Stimulated activated CD4-positive, alpha-beta T cell treated with anti-CD3 and anti-CD28 coated beads, Interleukin-1b, Interleukin-23, amount 100 ng/mL, for 4 hours (primary cell): ENCODE measurements at places on chromosomes 3 and 15.

DNA sequence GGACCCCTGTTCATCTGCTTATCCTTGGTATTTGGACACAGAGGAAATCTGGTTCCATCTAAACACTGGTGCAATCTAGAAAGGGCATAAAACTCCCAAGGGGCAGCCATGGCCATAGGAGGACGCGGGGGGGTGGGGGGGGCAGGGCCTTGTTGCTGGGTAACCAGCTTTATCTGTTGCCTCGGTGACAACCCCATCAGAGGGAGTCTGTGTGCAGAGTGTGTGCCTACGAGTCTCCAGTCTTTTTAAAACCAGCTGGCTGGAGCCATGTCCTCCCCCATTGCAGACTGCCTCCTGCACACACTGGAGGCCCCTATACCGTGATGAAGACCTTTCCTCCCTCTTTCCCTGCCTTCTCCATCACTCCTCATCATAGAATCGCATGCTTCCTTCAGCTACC is 26.4 kb upstream of the CORO2B start:
- no peak for DNase-seq

DNA sequence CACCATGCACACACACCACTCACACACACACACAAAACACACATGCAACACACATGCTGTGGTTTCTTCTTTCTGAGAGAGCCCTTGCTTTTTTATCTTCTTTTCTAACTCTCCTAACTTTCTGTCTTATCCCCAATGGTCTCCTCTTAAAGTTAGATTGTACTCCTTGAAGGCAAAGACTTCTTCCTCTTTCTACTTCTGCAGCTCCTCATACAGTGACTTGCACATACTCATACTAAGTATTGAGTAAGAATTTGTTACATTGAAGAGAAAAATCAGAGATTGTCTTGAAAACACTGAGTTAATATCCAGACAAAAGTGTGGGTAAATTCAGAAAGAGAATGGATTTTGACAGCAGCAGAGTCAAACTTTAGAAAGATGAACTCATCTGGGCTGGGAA is 64.4 kb downstream of the GTPBP8 start:
- DNase-seq: no peak

- no peak for DNase-seq
Observed at GRCh38 chr3:30350011-30350410, 256.4 kb upstream of the TGFBR2 start.

DNA sequence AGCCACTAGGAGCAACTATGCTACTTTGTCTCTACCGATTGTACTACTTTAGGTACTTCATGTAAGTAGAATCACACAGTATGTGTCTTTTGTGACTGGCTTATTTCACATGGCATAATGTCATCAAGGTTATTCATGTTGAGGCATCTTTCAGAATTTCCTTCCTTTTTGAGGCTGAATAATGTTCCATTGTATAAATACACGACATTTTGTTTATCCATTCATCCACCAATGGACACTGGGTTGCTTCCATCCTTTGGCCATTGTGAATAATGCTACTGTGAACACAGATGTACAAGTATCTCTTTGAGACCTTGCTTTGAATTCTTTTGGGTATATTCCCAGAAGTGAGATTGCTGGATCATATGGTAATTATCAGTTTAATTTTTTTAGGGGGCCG is 29.2 kb downstream of the MYO5A start:
- DNase-seq: no peak

DNA sequence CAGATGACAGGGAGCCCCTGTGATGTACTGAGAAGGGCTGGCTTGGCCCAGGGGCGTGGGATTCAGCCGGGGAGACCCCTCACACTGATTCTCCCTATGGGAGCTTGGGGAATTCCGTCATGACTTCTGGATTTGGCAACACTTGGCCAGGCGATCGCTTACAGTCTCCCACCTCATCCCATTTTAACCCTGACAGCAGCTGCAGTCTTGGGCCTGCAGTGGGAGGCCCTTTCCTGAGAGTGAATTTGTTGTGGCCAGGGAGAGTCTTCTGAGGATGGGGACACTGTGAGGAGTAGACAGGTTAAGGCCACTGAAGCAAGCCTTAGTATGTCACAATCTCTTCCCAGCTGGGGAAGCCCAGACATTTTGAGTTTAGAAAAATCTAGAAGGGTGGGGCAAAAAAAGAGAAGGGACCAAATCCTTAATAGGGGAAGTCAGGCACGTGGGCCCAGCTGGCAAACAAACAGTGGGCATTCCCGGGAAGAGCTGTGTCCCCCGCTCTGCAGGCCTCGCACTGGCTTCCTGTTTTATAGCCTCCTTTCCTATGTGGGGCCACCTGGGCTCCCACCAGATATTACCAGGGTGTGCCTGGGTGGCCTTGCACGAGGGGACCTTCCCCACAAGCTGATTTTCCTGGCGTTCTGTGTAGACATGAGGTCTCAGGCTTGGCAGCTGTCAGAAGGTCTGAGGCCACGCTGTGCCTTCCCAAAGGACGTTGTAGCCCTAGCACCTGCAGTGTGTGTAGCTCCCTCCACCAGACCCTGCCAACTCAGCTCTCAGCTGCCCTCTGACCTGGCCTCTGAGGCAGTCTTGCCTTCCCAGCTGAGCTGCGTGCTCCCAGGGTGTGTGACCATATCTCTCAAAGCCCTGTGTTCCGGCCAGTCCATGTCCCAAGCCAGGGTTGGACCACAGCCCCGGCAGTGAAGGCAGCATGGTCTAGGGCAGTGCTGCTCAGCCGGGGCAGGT is 64.5 kb downstream of the FEM1B start:
- DNase-seq: no peak

GRCh38 chr3:134445636-134446035 is 40.1 kb downstream of the ANAPC13 start:
- no peak for DNase-seq

DNA sequence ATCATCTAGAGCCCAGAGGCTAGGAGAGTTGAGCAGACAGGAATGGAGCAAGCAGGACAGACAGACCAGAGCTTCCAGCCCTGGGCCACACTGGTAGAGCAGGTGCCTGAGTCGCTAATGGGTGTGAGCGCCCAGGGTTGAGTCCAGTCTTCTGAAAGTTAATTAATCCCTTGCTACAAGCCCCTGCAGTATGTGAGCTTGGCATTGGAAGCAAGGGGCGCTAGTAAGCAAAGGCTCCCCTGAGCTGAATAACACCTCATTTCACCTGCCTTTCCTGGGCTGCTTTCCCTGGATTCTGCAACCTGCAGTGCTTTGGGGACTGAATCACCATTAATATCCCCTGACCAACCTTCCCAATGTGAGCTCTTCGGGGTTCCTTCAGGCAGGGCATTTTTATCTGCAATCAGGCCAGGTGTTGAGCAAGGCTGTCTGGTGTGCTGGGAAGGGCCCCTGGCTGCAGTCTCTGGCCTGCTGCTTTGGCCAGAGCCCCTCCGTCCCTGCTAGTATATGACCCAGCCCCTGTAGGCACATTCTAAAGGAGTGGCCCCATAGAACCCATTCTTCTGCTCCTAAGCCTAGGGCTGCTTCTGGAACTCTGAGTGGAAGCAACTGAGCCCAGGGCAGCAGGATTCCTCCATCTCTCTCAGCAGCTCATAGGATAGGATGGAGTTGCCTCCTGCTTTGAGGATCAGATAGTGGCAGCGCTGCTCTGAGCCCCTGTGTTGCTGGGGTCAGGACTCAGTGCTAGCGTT is 45.1 kb upstream of the EPHB1 start:
- no peak for DNase-seq

GRCh38 chr15:75785771-75786574 is 57.3 kb upstream of the UBE2Q2 start:
- DNase-seq: no peak

GRCh38 chr3:53074761-53075742 is 29.2 kb upstream of the SFMBT1 start:
- no peak for DNase-seq

DNA sequence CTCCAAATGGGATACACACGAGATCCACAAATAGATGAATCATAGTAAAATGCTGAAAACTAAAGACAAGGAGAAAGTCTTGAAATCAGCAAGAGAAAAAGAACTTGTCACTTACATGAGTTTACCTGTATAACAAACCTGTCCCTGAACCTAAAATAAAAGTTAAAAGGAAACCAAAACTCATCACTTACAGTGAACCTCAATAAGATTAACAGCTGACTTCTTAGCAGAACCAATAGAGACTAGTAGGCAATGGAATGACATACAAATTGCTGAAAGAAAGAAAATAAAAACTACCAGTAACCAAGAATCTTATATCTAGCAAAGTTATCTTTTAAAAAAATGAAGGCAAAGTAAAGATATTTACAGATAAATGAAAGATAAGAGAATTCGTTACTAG is 27.4 kb downstream of the SEC22A start:
- DNase-seq: no peak

DNA sequence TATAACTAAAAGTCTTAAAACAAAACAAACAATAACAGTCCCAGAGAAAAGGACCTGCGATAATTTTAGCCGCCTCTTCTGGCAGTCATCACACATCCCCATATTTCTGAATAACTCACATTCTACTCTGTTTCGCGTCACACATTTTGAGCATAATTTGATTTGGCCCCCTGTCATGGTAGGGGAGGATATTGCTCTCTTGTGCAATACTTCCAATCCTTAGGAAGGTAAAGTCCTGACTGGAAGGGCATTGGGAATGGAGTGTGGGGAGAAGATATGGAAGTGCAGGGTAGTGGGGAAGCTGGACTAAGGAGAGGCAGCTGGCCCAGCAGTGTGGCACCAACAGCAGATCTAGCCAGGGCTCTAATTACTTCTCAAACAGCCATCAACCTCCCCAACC is 11.3 kb upstream of the FSIP1 start:
- DNase-seq: no peak

- DNase-seq: no peak
Observed at GRCh38 chr3:157447026-157447694, 10.5 kb downstream of the PTX3 start.

GRCh38 chr15:52925130-52925529 is 135.0 kb upstream of the ONECUT1 start:
- DNase-seq: no peak

- no peak for DNase-seq
Observed at GRCh38 chr3:8899876-8900460, 63.3 kb downstream of the RAD18 start.

- DNase-seq: no peak
Observed at GRCh38 chr15:44394062-44394461, 33.4 kb upstream of the CTDSPL2 start.

GRCh38 chr3:41131224-41131623 is 68.1 kb upstream of the CTNNB1 start:
- DNase-seq: no peak

DNA sequence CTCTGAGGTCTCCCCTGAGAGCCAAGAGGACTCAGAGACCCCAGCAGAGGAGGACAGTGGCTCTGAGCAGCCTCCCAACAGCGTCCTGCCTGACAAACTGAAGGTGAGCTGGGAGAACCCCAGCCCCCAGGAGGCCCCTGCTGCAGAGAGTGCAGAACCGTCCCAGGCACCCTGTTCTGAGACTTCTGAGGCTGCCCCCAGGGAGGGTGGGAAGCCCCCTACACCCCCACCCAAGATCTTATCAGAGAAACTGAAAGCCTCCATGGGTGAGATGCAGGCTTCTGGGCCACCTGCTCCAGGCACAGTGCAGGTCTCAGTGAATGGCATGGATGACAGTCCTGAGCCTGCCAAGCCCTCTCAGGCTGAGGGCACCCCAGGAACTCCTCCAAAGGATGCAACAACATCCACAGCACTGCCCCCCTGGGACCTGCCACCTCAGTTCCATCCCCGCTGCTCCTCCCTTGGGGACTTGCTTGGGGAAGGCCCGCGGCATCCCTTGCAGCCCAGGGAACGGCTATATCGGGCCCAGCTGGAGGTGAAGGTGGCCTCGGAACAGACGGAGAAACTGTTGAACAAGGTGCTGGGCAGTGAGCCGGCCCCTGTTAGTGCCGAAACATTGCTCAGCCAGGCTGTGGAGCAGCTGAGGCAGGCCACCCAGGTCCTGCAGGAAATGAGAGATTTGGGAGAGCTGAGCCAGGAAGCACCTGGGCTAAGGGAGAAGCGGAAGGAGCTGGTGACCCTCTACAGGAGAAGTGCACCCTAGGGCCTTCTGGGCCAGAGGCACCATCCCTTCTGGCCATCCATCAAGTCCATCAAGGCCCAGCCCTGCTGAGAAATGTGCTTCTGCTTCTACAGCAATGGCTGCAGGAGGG is 23.6 kb downstream of the PLEKHO2 start:
- no peak for DNase-seq

GRCh38 chr15:43977072-43977884 is 150.5 kb downstream of the WDR76 start:
- DNase-seq: no peak

DNA sequence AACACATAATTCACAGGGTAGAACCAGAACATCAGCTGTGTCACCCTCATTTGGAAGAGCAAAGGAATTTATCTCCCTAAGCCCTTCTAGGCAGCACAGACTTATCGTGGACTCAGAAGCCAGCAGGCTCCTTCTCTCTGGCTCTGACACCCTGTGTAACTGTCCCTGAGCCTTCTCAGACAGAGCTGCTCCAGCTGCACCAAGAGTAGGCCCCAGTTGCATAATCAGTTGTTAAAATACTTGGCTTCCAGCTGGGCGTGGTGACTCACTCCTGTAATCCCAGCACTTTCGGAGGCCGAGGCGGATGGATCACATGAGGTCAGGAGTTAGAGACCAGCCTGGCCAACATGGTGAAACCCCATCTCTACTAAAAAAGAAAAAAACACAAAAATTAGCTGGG is 49.4 kb upstream of the ACVR2B start:
- no peak for DNase-seq

DNA sequence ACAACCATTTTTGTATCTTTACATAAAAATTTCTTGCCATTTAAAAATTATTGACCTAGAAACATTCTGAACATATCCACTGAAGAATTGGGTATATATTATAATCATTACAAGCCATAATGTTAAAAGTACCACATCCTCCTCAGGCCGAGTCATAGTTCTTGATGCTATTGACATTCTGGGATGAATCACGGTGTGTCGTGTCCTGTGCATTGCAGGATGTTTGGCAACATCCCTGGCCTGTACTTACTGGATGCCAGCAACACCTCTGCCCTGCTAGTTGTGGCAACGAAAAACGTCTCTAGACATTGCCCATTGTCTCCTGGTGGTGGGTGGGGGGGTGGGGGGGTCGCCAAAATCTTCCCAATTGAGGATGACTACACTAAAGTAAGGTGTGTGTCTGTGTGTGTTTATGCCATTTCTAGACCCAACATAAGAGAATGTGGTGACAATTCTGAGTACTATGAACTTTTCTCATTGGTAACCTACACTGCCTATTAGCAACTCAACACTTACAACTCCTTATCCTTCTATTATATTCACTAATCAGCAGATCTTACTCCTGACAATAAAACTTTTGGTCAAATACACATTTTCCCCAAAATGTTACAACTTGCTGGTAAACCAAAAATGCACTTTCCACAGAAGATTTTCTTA is 471.6 kb downstream of the FOXP1 start:
- no peak for DNase-seq

- no peak for DNase-seq
Observed at GRCh38 chr3:163914567-163914966, 1163.7 kb downstream of the SI start.

GRCh38 chr3:15723624-15723884 is 74.2 kb downstream of the ANKRD28 start:
- no peak for DNase-seq
